ENCODE measurements at places on chromosomes 5 and 9.

- peak; percentile 35 for DNase-seq
Measured at GRCh38 chr9:96219026-96219899, 82.7 kb downstream of the HSD17B3 start.

DNA sequence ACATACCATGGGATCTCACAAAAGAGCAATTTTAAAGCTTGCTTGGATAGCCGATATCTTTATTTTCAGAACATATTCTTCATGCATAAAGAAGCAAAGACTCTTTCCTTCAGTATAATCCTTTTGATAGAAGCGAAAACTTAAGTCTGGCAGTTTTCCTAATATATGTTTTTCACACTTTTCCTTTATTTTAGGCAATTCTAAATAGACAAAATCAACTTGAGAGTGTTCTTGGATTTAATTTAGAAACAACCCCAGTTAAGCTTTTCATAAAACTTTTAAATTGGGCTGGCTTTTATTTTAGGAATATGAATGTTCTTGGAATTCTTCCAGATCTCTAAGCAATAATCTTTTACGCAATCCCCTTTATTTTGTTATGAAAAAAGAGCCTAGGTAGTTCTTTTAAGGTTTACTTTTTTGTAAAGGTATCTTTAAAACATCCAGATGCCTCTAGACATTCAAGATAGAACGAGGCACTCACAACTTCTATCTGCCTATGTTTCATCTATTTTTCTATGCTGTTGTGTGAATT lies 51.5 kb upstream of the HSPB3 start:
- DNase-seq, result no peak

DNA sequence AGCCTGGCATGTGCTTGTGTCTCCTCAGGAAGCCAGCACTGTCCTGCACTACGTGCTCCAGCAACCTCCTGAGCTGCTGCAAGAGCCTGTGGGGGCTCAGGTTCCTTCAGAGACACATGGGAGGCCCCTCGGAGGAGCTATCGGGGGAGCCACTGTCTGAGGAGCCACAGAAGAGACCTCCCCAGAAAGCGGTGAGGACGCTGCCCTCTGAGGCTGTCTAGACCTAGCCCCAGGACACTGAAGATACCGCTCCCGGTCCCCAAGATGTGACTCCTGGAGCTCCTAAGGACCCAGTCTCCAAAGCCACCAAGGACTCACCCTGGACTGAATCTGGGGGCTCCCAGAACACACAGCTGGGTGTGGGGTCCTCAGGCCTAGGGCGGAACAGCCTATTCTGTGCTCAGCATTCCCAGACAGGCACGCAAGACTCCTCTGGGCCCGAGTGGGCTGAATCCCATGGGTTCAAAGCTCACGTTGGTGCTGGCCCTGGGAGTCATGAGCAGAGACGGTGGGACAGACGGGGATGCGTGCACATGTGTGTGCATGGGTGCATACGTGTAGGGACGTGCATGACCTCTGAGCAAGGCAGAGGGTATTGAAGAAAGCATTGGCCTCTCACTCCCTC lies 50.0 kb downstream of the HRH2 start:
- DNase-seq, result no peak

GRCh38 chr5:153629027-153629895 lies 138.8 kb downstream of the GRIA1 start:
- DNase-seq, result no peak

GRCh38 chr5:173229382-173229959 lies 5.5 kb downstream of the NKX2-5 start:
- no peak for DNase-seq

GRCh38 chr9:18658804-18659705 lies 185.1 kb downstream of the ADAMTSL1 start:
- no peak for DNase-seq

GRCh38 chr5:1511048-1511447 lies 12.7 kb downstream of the LPCAT1 start:
- DNase-seq, result no peak

GRCh38 chr9:114687034-114687433 lies 5.0 kb upstream of the TEX48 start:
- DNase-seq, result no peak

- no peak for DNase-seq
Measured at GRCh38 chr9:7592321-7593316, 207.0 kb downstream of the DMAC1 start.

- no peak for DNase-seq
Measured at GRCh38 chr9:99852617-99853016, 30.9 kb downstream of the NR4A3 start.

- no peak for DNase-seq
Measured at GRCh38 chr5:23268136-23268535, 239.3 kb upstream of the PRDM9 start.

DNA sequence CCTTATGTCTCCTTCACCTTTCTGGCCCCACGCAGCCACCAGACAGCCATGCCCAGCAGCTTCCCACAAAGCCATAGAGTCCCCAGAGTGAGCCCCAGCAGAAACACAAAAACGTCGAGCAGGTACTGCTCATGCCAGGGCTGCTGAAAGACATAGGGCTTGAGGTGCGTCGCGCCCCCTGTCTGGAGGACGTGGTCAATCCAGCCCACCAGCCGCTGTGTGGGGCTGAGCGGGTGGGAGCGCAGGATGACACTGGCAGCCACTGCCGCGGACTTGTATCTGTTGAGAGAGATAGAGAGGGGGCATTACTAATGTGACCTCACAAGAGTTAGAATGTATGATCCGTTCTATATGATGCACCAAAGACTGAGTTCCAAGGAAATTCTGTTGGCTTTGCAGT lies 31.0 kb downstream of the UGT3A2 start:
- no peak for DNase-seq
